OCI-M1 (cell line): ENCODE measurements at places on chromosomes 11 and 22.
A peak's percentile ranks its signal among the peaks of the same experiment; 100 is the strongest.

- no peak for DNase-seq
Measured at GRCh38 chr11:17718510-17718962, 835 bp upstream of the MYOD1 start.

GRCh38 chr11:27234961-27235360 is 128.1 kb downstream of the CCDC34 start:
- no peak for DNase-seq

GRCh38 chr22:42318967-42319366 is 48.5 kb upstream of the TCF20 start:
- DNase-seq = no peak

- no peak for DNase-seq
Measured at GRCh38 chr22:43515411-43515810, 103.6 kb downstream of the MPPED1 start.

DNA sequence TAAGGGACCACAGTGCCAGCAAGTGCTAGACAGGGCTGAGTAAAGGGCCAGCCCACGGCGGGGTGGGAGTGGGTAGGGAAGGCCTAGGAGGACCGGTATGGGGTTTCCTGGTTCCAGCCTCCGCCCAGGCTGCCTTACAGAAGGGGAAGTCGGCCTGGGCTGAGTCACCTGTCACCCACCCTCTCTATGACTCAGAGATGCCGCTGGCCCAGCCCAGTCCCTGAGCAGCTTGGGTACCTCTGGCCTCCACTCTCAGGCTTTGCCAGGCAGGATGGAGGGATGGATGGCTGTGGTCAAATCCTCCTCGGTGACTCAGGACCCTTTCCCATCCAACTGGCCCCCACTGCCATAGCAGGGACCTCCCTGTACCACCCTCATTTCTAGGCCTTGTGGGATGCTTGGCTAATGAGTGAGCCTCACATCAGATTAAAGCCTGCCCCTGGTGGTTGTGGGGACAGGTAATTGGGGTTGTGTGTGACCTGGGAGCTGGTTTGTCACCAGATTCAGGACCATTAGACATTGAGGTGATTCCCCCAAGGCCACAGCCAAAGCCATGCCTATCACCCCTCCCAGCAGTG is 13.9 kb downstream of the SLC35E4 start:
- DNase-seq = peak; percentile 51

- DNase-seq = no peak
Measured at GRCh38 chr11:44357711-44358110, 47.8 kb upstream of the ALX4 start.

DNA sequence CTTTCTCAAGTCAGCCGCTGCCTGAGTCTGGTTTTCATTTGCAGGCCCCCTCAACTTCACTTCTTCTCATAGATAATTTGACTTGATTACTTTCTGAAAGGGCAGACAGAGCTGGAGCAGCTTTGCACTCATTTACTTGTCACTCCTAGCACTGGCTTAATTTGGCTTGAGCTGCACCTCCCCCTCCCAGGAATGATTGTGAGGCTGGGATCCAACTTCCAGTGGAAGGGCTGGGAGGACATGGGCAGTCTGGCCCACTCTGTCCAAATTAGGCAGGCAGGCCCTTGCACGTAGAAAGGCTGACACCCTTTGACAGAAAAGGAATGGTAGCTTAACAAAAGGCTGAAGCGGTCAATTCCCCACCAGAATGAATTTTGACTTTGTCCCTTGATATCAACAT is 453.9 kb downstream of the ETS1 start:
- no peak for DNase-seq

DNA sequence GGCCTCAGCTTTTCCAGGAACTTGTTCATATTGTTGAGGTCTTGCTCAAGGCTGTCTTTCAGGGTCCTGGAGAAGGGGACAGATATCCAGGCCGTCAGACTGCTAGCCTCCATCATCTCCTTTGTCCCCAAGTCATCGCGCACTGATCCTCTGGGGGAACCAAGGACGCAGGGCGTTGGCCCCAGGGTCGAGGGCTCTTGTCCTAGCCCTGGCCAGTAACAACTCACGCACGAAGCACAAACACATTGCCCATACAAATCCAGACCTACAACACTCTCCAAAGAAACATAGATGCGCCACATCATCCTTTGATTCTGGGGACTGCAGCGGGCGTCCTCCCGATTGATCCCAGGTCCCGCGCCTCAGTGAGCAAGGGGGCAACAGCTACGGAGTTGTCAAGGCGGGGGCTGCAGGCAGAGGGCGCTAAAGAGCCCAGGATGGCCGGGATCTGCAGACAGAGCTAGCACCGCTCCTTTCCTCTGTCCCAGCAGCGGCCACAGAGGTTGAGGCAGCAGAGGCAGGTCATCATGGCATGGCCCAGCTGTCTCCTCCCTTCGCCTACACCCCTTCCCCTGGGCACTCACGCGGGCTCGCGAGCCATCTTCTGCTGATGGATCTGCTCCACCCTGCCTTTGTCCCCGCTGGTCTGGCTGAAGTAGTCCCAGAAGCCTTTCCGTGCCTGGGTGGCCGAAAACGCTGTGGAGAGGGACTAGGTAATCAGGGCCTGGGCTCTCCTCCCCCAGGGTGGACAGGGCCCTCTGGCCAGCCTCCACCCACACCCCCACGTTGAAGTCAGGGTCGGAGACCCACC is 472 bp downstream of the APOA5 start:
- DNase-seq = peak; percentile 91

DNA sequence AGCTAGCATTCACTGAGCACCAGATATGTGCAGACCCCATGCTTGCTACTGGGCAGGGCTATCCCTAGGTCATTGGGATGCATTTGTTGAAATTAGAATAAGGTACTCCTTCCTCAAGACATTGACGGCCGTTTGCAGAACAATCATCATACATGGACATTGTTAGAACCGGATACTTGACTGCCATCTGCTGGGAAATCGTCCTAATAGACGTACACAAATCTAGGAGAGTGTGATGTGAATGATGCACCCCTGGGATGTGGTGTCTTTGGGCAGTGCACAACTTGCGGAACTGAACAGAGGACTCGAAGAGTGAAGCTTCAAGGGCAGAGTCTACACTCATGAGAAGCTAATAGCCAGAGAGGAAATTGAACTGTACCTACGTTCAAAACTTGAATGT is 35.9 kb downstream of the MYO18B start:
- peak; percentile 62 for DNase-seq

- DNase-seq = no peak
Measured at GRCh38 chr22:39665229-39665628, 94.7 kb downstream of the CACNA1I start.

DNA sequence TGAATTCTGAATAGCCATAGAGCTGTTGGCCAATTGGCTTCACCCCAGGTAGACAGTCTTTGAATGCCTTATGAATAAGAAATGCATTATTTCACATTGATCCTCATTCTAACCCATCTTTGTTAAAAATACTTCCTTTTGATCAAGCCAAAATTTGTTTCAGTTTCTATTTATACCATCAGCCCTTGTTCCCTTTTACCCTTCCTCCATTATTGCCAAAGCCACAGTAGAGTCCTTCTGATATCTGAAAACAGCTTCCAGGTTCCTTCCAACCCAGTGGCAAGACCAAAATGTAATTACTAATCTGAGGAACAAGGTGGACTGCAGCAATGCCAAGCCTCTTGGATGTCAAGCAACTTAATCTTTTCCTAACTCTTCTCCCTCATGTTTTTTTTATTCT is 458.8 kb downstream of the BUD13 start:
- DNase-seq = no peak

GRCh38 chr22:26898946-26899605 is 241.7 kb downstream of the MIAT start:
- no peak for DNase-seq

- DNase-seq = no peak
Measured at GRCh38 chr22:28620244-28620922, 59.3 kb downstream of the TTC28 start.

- DNase-seq = no peak
Measured at GRCh38 chr11:72556433-72556832, 117.8 kb downstream of the PDE2A start.

DNA sequence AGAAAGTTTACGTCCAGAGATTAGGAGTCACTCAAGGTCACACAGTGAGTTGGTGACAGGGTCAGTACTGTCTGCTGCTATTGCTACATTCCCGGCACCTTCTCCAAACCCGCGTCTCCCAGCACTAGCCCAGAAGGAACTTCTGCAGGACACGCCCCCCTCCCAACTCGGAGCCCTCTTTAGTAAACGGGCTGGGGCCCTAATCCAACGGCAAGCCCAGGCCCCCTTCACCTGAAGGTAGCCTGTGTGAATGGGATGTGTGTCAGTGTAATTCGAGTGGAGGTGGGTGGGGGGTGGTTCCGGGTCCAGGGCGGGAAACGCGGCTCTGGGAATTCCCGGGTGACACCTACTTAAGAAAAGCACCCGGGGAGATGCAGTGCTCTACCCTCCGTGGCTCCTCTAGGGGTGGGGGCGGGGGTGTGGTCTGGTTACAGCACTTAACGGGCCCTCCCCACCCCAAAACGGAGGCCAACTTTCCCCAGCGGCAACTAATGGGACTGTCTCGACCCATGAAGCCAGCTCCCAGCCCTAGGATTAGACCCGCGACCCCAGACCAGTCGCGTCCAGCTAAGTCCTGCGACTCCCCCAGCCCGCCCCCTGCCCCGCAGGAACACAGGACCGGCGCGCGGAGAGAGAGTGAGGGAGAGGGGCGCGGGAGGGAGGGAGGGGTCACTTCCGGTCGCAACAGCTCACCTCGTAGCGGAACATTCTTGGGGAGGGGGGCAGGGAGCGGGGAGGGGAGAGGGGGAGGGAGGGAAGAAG is 468 bp downstream of the PATL1 start:
- DNase-seq = peak; percentile 81

GRCh38 chr22:48902983-48903650 is 924.6 kb downstream of the BRD1 start:
- DNase-seq = no peak

- no peak for DNase-seq
Measured at GRCh38 chr11:93034031-93034722, 64.7 kb downstream of the MTNR1B start.

- no peak for DNase-seq
Measured at GRCh38 chr11:92675303-92675702, 294.1 kb upstream of the MTNR1B start.

GRCh38 chr11:96293598-96294021 is 49.4 kb downstream of the MAML2 start:
- DNase-seq = peak; percentile 43

DNA sequence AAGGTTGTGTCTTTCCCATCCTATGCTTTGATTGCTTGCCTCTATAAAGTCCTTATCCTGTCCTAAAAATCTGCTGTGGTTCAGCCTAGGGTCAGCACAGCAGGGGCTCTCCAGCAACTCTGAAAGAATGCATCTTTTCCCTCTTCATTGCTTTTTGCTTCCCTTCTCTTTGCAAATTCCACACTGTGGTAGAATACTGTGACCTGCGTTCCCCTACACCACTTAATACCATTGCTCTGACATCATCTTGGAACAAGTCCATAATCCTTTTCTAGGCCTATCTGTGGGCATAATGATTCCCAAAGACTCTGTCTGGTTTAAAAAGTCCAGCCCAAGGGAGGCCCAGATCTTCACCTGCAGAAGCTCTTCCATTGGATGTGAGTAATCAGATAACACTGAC is 177.7 kb downstream of the NAV2 start:
- DNase-seq = no peak

DNA sequence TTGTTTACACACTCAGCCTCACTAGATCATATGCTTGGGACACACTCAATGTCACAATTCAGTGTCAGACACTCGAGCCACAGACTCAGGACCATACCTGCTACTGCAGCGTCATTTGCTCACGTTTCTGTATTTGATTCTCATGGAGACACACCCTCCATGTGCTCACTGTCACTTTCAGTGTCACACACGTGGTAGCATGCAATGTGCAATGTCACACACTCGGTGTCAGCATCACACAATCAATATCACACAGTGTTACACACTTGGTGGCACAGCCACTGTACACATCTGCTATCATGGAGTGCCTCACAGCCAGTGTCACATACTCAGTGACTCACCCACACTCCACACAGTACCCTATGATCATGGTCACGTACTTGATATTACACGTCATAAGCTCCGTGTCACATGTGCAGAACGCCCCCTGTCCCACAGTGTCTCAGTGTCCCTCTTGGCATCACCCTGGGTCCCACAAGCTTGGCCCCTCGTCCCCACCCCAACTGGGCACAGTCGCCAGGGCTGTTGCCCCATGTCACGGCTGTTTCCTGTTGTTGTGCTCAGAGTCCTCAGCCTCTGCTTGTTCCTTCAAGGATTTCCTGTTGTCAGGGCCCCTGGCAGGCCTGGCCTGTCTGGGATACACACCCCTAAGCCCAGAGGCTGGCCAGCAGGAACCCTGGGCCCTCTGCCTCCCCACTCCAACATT is 49.6 kb downstream of the PDE2A start:
- no peak for DNase-seq

DNA sequence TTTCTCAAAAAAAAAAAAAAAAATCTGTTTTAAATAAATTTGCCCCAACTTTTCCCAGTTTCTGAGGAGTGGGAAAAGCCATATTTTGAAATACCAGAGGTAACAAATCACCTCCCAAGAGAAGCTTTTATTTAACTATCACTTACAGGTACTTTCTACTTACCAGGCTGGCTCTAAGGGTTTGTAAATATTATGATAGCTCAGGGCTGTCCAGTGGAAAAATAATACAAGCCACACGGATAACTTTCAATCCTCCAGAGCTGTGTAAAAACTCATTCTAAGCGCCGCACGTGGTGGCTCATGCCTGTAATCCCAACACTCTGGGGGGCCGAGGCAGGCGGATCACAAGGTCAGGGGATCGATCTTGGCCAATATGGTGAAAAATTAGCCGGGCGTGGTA is 5.6 kb upstream of the SEC14L4 start:
- no peak for DNase-seq

DNA sequence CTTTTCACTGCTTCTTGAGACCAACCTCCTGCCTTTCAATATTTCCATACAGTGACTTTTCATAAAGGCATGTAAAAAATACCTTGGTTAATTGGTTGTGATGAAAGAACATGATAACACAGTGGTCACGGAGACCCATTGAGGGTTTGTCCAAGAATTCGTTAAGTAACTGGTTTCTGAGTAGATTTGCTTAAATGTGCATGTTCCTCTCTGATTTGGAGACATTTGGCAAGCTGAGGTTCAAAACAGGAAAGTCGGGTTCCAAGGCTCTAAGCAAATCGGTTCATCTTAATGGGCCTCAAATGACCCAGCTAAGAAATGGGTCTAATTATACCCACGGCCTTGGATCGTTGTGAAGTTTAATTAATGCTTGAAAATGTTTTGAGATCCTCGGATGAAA is 36.9 kb upstream of the CCND1 start:
- no peak for DNase-seq

DNA sequence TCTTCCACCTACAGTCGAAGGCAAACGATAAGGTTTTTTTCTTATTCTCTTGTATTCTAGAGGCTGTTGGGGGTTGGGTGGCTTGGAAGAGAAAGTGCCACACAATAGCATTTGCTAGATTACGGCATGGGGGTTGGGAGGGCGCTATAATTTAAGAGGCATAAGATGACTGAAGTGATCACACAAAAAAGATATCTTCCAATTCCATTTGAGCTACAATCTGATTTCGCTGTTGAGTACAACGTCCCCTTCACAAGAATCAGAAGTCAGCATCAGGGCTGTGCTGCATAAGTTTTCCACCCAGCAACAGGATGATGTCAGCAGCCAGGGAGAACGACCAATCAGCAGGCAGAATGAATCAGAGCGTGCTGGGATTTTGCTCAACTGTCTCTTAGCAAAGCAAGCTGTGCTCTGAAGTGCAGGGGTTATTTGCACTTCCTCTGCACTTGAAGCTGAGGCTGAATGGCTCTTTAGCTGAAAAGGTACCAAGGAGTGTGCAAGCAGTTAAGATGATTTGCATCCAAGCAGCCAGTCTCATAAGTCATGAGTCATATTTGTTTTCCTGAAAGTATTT is 23.2 kb upstream of the SESN3 start:
- DNase-seq = peak; percentile 85

GRCh38 chr11:20363500-20364340 is at the start of gene HTATIP2:
Gene HTATIP2 (plus strand): TSS chr11:20363714. CDS start chr11:20364238, 524 bp downstream.
- DNase-seq = peak; percentile 76

- DNase-seq = no peak
Measured at GRCh38 chr22:38479096-38479837, 11.4 kb downstream of the KDELR3 start.
